Stromal cell of bone marrow (primary cell): ENCODE measurements at places on chromosomes 7 and 10.

- no peak for DNase-seq
These were observed 13.6 kb downstream of the TBATA start for GRCh38 chr10:70771311-70772194.

GRCh38 chr10:70664702-70665195, 7.6 kb upstream of the ADAMTS14 start:
- DNase-seq, result peak; percentile 97

- DNase-seq, result no peak
These were observed 54.8 kb downstream of the MDFIC start for GRCh38 chr7:114976666-114977065.

GRCh38 chr10:78560341-78560688, 508.5 kb upstream of the ZMIZ1 start:
- DNase-seq, result no peak

GRCh38 chr7:1256621-1257020, 23.9 kb downstream of the UNCX start:
- no peak for DNase-seq

GRCh38 chr7:36630112-36630650, 94.1 kb downstream of the AOAH start:
- DNase-seq, result no peak

GRCh38 chr7:85320699-85321476, 134.0 kb upstream of the SEMA3D start:
- DNase-seq, result no peak

GRCh38 chr7:74483402-74484336, 30.0 kb downstream of the GTF2IRD1 start:
- no peak for DNase-seq

GRCh38 chr7:101676956-101677355, 47.9 kb upstream of the MYL10 start:
- DNase-seq, result no peak

- peak; percentile 40 for DNase-seq
These were observed 274.4 kb downstream of the NEBL start for GRCh38 chr10:20622531-20623211.

DNA sequence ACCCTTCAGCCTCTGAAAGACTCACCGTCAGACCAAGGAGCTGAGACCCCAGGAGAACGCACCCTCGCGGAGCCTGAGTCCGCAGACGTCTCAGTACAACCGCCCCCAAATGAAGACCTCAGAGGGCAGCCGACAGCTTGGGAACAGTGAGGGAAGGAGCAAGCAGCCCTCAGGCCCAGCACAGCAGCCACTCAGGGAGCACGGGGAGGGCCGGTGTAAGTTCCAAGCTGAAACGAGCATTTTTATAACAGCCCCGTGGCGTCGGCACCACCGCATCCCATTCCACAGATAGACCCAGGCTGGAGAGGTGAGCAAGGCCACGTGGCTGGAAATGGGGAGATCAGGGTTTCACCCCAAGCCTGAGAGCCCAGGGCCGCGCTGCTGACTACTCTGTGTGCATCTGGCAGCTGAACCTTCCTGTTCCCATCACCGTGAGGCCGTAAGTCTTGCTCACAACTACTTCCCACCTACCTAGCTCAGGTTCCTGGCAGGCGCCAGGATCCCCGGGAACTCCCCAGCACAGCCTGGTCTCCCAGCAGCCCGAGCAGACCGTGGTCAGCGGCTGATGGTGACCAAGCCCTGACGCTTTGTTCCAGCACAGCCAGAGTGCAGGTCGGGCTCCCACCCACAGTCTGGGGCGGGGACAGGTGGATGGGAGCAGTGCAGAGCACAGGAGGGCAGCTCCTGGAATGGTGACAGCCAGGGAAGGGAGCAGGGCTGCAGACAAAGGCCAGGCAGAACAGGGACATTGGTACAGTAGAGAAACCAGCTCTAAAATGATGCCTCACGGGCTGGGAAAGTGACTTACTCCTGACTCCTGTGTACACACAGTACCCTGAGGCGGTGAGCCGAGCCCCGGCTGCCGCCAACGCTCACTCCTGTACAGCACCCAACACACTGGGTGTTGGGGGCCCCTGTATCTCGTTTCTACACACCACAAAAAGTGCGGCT, 6.1 kb upstream of the NOM1 start:
- DNase-seq, result no peak

GRCh38 chr7:139695051-139695450, 82.7 kb downstream of the HIPK2 start:
- no peak for DNase-seq

DNA sequence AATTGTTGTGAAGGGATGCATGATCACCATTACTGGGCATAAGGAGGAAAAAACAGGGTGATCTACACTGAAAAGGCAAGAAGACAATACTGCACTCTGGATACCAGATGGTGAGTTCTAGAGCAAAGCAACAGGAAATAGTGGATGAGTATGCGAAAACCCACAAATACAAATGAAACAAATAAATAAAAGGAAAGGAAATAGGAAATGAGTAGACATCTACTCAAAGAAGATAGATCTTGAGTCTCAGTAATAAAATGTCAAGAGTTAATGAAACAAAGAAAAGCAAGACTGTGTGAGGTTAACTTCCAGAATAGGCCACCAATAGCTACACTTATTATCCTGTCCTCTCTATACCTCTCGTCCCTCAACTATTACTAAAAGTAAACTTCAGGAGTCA, 11.7 kb downstream of the ORC5 start:
- no peak for DNase-seq

DNA sequence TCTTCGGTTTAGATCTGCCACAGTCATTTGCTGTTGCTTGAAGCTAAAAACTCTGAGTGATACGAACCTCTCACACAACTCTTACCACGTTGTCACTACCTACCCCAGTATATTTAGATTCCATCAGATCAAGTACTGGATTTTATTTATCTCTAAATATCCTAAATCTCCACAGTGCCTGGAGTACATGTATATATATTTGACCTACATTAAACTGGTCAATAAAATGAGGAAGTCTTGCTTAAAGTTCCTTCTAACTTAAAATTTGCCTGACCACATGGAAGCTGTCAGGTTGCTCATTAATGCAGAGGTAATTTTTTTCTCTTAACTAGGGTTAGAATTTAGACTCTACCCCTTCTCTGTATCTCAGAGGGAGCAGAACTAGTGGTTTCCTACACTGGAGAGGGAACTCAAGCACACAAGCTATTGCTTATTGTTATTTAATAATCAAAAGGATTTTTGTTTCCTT, 3.1 kb upstream of the MACC1 start:
- no peak for DNase-seq

DNA sequence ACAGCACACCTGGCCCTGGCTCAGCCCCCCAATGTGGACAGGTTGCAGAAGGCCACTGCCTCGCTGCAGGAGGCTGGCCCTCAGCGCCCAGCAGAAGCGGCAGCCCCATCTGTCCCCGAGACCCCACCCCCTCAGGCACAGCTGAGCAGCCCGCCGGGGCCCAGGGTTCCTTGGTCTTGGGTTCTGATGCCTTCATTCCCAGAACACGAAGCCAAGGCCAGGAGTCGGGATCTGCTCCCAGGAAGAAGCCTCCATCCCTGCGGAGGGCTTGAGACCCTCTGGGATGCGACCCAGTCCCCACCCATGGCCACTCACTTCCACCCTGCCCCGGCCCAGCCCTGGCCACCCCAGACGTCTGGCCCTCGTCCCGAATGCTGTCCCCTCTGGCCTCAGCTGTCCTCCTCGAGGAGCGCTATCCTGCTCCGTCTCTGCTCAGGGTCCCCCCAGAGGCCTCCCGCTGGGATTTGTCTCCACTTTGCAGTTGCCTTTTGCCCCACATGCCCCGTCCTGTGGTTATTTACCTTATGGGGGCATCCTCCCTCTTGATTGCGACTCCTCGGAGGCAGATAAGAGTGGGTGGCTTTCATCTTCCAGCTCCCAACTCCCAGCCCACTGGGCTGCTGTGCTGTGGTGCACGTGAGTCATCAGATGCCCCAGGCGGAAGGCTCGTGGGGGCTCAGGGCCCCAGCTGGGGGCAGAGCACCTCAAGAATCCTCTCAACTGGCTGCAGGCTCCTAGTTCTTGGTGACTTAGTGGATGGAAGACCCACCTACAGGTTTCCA, 97.5 kb downstream of the MKI67 start:
- no peak for DNase-seq

DNA sequence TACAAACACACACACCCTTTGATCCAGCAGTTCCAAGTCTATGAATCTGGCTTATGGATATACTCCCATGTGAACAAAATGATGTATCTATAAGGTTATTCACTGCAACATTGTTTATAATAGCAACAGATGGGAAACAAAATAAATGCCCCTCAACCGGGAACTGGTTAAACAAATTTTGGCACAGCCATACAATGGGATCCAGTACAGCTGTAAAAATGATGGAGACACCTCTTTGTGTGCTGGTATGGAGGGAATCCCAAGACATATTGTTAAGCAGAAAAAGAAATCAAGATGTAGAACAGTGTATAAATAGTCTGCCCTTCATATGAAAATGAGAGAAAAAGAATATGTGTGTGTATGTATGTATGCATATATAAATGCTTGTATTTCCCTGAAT, 155.5 kb downstream of the SNX10 start:
- no peak for DNase-seq
